ENCODE measurements at places on chromosomes 5 and 9.

GRCh38 chr5:139914218-139914807 lies 118.7 kb downstream of the PSD2 start:
- no peak for DNase-seq

DNA sequence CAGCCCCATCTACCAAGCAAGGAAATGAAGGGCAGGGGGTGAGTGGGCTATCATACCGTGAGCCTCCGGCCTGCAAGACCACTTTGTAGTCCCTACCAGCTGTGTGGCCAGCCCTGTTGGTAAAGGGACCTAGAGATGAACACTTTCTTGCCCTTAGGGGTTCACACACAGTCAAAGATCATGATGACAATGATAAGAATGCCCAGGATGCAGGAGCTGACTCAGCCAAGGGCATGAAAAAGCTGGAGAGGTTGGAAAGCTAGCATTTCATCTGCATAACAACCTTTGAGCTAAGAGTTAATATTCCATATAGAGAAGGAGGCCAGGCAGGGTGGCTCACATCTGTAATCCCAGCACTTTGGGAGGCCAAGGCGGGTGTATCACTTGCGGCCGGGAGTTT lies 19.2 kb upstream of the FGFR4 start:
- no peak for DNase-seq

DNA sequence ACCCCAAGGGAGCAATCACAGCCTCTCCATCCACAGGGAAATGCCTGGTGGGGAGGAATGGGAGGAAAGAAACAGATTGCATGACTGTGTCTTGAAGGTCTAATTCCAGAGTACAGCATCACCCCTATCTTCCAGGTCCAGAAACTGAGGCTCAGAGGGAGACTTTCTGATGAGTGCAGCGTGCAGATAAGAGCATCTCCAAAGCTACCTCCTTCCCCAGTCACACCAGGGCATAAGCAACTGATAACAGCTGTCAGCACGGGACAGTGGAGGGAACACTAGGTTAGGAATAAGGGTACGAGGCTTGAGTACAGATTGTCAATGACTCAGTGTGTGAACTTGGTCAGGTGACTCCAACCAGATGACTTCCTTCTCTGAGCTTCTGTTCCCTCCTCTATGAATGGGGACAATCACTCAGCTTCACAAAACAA lies 126.9 kb downstream of the KCNIP1 start:
- no peak for DNase-seq

- no peak for DNase-seq
Observed at GRCh38 chr9:125361837-125362531, 100.4 kb downstream of the GAPVD1 start.

DNA sequence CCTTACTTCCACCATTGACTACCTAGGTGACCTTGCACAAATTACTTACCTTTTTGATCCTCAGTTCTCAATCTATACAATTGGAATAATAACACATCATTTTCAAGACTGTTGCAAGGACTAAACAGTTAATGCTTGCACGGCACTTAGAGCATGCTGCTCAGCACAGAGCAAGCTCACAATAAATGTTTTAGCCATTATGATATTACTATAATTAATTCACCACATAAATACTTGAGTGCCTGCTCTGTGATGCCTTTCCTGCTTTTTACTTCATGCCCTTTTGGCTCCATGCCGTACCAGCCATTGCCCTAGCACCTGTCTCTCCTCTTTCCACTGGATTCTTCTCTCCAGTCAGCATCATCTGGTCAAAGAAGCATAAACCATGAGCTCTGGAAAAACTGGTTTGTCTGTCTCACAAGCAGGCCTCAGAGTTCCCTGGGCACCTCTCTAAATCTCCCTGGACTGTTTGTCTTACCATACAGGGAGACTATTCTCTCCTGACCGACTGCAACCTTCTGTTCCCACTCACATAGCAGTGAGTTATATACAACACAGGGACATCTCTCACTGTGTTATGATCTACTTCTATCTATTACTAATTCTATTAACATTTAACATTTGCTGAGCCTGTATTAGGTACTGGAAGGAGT lies 260.4 kb upstream of the ADRA1B start:
- DNase-seq, result no peak

GRCh38 chr5:9456435-9457042 lies 89.3 kb downstream of the SEMA5A start:
- DNase-seq, result no peak

DNA sequence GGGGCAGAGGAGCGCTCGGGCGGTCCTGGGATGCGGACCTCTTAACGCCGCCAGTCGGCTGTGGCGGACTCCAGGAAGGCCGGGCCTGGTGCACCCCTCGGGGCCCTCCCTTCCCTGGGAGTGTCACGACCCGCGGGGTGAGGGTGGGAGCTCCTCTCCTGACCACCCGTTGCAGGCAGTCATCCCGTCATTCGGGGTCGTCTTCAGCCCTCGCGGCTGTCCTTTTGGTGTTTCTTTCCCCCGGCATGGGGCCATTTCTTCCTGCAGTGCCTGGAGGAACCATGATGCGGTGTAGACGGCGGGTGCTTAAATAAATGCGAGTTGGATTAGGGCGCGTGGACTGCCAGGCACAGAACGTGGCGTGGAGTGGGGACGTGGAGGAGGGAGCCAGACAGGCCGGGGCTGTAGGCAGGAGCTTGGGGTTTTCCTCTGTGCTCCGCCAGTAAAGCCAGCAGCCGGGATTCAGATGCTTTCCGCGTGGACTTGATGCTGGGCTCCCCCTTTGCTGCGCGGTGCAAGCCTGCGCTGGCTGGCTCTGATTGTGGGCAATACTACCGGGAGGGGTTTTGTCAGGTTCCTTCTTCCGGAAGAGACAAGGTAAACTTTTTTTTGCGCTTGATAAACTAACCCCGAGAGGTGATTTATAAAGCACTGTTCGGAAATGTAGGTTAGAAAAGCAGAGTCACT lies 868 bp downstream of the KDM4C start:
- DNase-seq, result no peak

DNA sequence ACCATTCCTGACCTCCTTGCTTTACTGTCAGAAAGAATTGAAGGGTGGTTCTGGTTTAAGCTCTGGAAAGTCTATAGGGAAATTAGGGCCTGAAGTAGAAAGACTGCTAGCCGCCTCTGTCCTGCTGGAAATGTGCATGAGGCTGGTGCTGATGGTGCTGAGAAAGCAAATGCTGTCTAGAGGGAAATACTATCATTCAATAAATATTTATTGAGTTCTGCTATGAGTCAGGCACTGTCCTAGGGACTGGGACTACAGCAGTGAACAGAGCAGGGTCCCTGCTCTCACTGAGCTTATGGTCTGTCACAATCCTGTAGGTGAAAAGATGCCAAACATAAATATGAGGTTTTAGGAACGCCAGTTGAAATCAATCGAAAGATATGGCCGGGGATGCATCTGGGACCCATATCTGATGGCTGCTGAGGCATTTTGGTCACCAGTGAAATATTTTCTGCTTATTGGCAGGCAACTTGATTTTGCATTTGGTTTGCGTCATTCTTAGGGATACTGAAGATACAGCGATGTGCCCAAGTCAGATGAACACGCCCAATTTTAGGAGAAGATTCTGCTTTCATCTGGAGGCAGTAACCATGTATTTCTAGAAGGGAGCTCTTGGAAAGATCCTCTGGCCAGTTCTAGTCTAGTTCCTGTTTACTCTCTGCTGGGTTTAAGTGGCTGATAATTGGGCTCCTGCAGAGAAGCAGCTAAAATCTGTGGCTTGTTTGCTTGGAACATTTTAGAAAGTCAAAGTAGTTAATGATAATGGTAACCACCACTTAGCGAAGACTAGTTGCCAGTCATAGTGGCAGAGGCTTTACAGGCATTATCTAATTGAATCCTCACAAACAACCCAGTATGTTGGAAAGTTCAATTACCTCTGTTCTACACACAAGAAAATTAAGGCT lies 73.3 kb downstream of the INSYN2B start:
- no peak for DNase-seq

- DNase-seq, result no peak
Observed at GRCh38 chr5:124922255-124922975, 176.0 kb upstream of the ZNF608 start.

- DNase-seq, result no peak
Observed at GRCh38 chr9:2120926-2121689, 106.0 kb downstream of the SMARCA2 start.

DNA sequence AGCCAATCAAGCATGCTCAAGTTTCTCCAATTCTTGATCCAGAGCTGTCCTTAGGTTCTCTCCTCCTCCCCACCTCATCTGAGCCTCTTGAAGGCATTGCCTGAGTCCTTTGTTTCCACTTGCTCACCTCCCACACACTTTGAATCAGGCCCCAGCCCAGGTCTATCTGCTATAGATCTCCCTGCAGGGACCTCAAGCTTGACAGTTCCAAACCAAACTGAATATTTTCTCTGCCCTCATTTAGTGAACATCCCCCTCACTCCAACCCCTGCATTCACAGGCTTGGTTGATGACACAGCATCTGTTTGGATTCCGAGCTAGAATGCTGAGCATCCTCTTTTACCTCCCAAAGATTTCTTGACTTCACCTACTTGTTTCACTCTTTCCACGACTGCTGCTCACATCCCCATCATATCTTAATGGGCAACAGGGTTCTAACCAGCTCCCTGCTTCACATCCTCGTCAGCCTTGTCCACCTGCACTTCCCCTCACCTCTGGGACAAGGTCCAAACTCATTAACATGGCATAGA lies 474.5 kb downstream of the ZSWIM6 start:
- DNase-seq, result no peak

GRCh38 chr5:150113047-150113744 lies 26.8 kb upstream of the CSF1R start:
- no peak for DNase-seq

DNA sequence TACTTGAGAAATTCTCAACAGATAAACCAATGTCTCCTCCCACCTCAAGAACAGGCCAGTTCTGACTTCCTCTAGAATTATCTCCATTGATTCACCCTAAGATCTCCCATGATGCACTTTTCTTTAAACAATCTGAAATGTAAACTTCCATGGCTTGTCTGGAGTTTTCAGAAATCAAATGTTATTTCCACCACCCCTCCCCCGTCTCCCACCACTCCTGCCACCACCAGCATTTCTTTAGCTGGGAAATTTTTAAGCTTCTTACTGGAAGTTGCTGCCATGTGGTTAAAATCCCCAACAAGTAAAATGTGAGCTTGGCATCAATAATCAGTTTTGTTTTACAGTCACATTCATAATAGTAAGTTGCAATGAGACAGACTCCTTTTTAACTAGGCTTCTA lies 32.8 kb upstream of the BASP1 start:
- DNase-seq, result no peak

DNA sequence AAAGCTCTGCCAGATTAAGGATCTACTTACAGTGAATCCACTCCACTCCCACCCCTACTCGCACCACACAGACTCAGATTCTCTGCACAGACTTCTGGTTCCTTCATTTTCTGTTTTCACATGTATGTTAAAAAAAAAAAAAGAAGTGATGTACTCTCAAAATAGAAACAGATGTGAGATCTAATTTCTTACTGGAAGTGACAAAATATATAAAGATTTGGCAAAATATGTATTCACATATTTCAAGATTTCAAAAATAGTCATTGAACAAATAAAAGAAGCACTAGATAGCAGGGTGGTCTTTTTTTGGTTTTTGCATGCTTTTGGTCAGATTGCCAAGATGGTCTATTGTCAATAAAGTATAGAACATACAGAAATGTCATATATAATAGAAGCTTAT lies 379.2 kb downstream of the TMEM167A start:
- DNase-seq, result no peak

DNA sequence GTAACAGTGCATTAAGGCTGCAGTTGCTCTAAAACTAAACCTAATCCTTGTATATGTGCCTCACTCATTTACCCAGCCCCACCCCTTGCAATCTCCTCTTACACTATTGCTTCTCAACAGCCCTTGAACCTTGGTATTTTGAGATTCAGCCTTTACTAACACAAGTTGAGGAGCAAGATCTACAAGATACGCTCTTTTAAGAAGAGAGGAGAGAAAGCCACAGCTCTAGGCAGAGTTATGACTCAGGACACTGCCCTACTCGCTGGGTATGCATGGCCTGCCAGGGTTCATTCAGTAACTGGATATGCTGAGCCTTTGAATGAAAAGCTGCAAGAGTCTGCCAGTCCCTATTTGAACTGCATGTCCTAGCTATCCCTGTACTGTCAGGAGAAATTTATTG lies 219.5 kb downstream of the PCSK5 start:
- no peak for DNase-seq

DNA sequence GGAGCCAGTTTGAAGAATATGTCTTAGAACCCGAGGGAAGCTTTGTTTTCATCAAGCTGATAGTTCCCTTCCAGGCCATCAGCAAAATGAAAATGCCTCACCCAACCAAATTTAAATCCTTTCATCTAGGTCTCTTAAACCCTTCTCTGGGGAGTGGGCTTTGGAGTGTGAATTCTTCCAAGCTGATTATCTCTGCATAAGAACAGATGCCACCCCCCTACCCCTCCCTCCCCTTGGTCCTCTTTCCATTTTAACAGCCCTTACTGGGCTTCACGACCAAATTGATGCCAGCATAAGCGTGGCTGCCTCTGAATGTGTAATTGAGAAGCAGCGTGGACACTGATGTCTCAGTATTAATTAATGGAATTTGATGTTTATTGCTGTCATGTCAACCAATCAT lies 509.7 kb upstream of the CLINT1 start:
- no peak for DNase-seq

DNA sequence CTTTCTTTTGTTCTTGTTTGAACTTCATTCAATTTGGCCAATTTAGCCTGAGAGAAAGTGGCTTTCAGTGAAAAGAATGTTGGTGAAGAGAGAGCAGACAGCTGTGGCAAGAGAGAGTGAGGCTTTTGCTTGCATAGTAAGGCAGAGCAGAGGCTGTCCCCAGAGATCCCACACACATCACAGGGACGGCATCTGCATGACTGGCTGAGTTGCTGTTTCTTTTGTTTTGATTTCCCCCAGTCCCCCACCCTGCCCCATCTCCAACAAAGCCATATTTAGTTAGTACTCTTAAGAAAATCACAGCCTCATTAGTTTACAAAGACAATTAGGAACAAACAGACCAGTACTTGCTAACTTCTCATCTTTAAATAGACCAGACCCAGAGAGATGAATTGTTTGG lies 363.9 kb upstream of the SEMA6A start:
- peak; percentile 10 for DNase-seq

DNA sequence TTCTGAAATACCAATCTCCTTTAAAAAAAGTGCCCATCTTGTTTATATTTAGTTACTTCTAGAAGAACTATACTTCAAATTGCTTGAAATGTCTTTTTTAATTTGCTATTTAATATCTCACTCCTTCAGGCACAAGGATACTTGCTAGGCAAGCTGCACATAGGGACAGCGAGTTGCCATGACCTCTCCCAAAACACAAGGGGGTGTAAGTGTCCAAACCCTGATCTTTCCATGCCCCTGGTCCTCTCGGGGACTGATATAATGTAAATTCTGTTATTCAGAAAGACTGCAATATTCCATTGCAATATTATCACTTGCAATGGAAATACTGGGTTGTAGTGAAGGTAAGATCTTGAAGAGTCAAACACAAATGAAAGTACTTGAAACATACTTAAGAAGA lies 480.4 kb downstream of the CETN3 start:
- DNase-seq, result no peak

- no peak for DNase-seq
Observed at GRCh38 chr9:128342971-128343680, 2.8 kb downstream of the SLC27A4 start.

- no peak for DNase-seq
Observed at GRCh38 chr5:150323092-150323491, 20.4 kb upstream of the ARSI start.
